ENCODE measurements at places on chromosomes 11 and 22.
A peak's percentile ranks its signal among the peaks of the same experiment; 100 is the strongest.

GRCh38 chr11:103636232-103636631 is 400.2 kb upstream of the DDI1 start:
- no peak for DNase-seq

GRCh38 chr11:17267576-17267975 is 9.0 kb upstream of the NUCB2 start:
- peak; percentile 4 for DNase-seq

DNA sequence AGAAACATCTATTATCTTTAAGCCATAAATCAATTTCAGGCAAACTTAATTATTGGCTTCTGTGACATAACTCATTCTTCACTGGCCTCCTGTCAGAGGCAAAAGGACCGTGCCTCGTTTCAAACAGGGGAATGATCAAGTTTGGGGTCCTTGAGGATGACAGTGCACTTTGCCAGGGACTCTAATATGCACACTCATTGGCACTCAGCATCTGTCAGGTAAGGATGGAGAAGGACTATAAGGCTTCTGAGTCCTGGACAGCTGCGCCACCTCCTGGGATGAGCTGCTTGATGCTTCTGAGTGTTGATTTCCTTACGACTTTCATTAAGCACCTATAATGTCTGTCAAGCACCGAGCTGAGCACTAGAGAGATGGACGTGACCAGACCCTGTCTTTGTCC is 20.2 kb downstream of the BPIFC start:
- DNase-seq, result no peak

DNA sequence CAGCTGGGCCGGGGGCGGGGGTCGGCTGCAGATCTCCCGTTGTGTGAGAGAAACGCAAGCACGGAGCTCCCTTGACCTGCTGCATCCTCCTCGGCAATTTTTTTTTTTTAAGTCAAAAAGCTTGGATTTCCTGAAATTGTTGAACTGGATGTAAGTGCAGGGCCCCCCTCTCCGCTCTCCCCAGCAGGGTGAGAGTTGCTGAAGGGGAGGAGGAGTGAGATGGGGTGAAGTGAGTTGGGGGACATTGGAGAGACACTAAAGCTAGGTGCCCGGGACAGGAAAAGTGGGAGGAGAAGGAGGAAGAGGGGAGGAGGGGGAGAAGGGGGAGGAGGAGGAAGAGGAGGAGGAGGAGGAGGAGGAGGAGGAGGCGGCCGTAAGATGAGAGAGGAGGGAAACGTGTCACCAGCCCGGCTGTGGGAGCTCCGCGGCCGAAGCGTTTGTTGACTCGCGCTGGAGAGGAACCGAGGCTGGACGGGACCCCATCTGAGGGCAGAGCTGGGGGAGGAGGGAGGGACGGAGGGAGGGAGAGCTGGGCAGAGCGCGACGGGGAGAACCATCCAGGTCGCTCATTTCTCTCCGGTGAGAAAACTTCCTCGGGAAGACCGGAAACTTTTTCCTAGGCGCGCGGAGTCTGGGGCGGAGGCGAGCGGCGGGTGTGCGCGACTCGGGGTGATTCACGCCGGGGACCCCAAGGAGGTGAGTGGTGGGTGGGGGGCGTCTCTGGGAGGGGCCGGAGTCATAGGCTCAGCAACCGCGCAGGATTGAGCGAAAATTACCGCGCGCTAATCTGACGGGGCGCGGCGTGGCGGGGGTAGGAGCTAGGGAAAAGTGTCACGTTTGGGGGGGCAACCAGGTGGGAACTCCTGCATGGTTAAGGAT is 80.2 kb downstream of the PRR5L start:
- no peak for DNase-seq

DNA sequence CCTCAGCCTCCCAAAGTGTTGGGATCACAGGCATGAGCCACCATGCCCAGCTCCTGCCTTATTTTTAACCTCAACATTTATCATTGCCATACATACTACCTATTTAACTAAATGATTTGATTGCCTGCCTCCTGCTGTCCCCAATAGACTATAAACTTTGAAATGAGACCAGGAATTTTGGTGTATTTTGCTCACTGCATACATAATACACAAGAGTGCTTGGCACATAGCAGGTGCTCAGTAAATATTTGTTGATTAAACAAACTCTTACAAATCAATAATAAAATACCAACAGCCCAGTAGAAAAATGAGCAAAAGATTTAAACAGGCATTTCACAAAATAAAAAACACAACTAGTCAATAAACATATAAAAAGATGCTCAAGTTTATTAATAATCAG is 49.5 kb upstream of the PHF21A start:
- DNase-seq, result no peak

All from CD4-positive, alpha-beta T cell treated with Interleukin-6 at 100 ng/mL for 8 hours (primary cell).